ENCODE measurements at places on chromosomes 6 and 20.

DNA sequence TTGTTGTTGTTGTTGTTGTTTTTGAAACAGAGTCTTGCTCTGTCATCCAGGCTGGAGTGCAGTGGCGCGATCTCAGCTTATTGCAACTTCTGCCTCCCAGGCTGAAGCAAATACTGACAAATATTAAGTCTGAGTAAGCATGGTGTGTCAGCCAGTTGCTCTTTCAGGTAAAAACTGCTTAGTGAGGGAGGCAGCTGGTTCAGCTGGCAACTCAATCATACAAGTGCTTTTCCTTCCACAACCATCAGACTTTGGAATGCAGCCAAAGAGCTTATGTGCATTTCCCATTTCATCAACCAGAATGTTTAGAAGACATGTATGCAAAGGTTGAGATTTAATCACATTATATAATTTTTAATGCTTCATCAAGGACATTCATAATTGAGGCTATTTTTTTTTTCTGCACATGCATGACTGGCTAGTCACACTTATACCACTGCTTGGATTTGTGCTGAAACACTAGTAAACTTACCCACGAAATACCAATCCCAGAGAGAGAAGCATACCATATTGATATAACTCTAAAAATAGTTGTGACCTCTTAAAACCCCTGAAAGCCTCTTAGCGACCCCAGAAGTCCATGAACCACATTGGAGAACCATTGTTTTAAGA lies 56.0 kb downstream of the CLIC5 start:
- DNase-seq: peak; percentile 8

GRCh38 chr20:4413314-4414049 lies 308.2 kb upstream of the PRND start:
- no peak for DNase-seq

DNA sequence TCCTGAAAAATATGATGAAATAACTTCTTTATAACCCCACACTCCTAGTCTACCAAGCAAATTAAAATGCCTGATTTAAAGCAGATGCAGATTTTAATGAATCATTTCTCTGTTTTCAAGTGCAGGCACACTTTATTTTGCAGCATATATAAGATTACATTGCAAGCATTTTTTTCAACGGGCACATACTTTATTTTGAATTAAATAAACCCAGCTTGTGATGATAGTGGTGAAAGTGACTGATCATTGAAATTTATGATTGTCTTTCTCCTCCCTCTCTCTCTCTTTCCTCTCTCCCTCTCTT lies 12.2 kb upstream of the MOXD1 start:
- no peak for DNase-seq

DNA sequence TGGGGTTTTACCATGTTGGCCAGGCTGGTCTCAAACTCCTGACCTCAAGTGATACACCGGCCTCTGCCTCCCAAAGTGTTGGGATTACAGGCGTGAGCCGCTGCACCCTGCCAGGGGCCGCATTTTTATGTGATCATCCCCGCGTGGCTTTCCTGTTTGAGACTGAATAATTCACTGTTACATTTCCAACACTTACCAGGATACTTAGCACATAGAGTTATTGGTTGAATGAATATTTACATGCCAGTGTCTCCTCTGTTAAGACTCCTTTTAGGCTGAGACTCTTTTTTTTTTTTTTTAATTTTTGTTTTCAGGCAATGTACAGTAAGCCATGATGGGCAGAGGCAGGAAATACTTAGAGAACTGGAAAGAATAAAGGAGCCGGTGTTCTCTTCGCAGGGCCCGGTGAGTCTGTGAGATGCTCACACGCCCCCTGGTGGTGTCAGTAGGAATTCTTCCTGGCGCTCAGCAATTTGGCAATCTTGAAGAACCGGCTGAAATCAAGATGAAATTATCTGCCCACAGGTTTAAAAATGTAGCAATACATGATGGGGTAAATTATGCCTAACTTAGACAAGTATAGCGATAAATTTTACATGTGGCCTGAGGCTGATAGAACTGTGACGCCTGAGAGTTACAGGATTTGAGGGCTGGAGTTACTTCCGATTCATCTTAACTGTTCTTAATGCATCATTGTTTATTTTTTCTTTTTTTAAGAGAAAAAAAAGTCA lies 7.6 kb upstream of the RNF114 start:
- peak; percentile 80 for DNase-seq

DNA sequence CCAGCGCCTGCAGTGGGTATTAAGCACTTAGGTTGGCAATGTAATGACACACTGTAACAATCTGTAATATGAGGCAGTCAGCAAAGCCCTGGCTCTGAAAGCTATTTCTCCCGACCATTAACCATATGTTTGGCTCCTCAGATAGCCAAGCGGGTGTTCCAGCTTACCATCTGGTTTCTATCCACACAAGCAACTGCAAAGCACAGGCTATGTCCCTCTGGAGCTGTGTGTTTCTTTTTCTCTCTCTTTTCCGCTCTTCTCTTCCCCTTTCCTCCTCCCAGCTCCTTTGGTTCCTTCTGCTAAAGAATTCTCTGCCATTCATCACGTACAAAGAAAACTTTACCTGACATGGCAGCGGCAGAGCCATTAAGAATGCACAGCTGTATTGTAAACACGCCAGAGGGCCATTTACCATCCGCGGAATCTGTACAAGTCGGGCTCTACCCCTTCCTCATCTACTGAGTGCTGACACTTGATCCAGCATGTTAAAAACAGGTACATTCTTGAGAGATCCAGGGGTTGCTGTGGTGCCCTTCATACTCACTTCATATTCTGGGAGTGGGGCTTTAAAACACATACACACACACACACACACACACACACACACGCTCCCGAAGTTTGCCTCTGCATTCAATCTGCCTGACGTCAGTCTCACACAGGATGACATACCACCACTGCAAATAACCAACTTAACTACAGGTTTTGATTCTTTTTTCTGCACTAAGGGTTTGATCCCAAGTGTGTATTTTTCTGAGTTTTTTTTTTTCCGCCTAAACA lies 77.2 kb downstream of the BACH2 start:
- no peak for DNase-seq

DNA sequence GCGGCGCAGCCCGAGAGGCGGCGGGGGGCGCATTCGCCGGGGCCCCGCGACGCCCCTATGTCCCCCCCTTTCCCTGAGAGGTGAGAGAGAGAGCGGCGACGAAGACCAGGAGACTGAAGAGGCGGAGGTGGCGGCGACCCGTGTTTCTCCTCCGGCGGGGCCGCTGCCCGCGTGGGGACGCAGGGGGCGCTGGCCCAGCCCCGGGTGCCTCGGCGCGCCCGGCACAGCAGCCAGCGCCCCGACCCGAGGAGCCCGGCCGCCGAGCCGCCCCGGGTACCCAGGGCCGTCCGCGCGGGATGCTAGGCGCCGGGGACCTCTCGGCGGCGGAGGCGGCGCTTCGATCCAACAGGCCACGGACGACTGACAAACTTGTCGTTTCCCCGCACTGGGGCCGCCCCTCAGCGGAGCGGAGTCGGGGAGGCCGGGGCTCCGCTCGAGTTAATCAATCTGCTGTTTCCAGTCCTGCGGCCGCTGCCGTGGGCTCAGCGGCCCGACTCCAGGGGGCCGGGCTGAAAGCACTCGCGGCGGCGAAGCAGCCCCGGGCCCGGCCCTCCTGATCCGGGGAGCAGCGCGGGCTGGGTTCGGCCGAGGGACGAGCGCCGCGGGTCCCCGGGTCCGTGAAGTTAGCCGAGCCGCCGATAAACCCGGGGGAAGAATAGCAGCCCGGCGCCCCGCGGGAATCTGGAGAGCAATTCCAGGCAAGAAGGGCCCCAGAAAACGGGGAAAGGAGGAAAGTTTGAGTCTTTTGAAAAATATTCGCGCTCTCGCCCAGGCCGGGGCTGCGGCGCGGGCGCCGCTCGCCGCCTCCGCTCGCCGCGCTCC lies 631 bp downstream of the MDGA1 start:
- DNase-seq: no peak

DNA sequence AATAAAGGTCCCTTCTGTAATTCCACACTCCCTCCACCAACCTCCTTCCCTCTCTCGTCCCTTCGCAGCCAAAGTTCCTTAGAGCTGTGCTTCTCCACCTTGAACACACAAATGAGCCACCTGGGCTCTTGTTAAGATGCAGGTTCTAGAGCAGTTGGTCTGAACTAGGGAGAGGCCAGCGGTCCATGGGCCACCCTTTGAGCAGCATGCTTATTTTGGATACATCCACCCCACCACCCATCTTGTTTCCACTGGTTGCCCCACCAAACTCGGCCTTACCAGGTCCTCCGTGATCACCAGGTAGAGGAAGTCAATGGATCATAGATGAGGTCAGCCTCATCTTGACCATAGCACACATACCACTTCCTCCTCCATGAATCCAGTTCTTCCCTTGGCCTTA lies 7.3 kb upstream of the BPIFA2 start:
- no peak for DNase-seq

DNA sequence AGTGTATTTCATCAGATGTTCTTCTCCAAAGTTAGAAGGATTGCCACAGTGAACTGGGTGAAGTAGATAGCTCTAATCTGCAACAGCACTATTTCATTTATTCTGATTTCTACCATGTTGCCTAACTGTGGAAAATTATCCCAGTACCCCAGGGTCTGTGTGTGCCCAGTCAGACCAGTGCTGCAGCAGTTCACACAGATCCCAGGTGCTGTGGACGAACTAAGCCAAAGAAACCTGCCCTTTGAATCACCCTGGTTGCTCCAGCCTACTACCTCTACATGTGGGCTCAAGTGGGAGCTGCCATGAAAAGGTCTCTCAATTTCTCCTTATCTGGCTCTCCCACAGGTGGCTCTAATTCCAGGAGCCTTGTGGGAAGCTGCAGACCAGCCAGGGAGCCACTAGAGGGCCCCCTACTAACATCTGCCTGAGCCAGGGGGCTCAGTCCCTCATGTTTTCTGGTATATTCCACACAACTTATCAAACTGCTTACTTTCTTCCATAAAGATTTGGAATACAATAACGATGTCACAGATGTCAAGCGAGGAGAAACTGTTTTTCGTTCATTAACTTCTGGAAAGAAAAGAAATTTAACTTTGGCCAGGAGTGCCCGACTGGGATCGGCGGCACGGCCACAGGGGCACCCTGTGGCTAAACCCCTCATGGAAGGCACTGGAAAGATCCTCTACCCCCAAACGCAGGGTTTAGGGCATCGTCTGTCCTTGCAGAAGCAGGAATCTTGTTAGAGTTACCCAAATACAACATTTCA lies 31.6 kb upstream of the LY86 start:
- peak; percentile 49 for DNase-seq

GRCh38 chr6:125987026-125987617 lies 782 bp downstream of the TRMT11 start:
- no peak for DNase-seq

DNA sequence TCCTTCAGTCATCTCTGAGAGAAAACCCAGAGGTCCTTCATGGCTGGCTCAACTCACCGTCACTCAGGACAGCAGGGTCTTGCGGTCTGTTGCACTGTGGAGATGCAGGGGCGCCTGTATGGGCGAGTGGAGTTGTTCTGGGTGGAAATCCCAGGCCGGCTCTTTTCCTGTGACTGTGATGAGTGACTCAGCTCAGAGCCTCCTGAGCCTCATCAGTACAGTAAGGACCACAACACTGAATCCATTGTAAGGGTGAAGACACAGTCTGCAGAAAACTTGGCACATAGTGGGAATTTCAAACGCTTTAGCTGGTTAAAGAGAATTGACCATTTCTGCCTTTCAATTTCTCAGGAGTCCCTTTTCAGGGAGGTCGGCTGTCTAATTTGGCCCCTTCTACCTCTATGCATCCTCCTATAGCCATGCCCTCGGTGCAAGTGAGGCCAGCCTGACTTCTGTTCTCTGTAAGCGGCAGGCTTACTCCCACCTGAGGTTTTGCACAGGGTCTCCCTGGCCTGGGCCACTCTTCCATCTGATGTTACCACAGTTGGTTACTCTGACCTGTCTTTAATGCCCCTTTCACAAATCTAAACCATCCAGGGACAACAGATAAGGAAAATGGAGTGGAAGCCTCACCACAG lies 35.5 kb upstream of the TBXT start:
- no peak for DNase-seq

GRCh38 chr6:170153436-170154319 lies 137.2 kb downstream of the DLL1 start:
- DNase-seq: no peak

DNA sequence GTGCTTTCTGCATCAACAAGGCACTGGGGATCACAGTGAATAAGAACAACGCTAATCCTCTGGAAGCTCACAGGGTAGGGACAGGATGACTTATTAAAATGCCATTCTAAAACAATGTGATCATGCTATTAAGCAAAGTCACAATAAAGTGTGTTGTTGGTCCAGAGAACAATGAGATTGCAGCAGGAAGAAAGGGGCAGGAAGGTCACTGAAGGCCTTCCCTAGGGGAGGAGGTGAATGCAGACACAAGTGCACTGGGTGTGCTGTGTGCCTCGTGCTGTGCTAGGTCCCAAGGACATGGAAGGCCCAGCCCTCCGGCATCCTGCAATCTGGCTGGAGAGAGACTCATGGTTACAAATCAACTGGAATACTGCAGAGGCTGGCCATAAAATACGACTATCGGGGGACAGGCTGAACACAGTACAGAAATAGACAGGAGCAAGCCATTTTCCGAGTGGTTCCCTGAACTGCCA lies 55.7 kb downstream of the LYRM4 start:
- DNase-seq: no peak

- DNase-seq: no peak
Measured at GRCh38 chr6:40287296-40287850, 299.8 kb downstream of the LRFN2 start.

GRCh38 chr20:51654495-51654894 lies 112.0 kb upstream of the NFATC2 start:
- no peak for DNase-seq

- DNase-seq: no peak
Measured at GRCh38 chr20:33664085-33664761, 2.1 kb downstream of the C20orf144 start.

- DNase-seq: no peak
Measured at GRCh38 chr6:112206110-112206458, 48.3 kb downstream of the LAMA4 start.

DNA sequence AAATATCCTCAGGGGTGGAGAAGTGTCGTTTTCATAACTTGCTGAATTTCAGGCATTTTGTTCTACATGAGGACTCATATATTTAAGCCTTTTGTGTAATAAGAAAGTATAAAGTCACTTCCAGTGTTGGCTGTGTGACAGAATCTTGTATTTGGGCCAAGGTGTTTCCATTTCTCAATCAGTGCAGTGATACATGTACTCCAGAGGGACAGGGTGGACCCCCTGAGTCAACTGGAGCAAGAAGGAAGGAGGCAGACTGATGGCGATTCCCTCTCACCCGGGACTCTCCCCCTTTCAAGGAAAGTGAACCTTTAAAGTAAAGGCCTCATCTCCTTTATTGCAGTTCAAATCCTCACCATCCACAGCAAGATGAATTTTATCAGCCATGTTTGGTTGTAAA lies 20.3 kb upstream of the MAPK13 start:
- DNase-seq: no peak

DNA sequence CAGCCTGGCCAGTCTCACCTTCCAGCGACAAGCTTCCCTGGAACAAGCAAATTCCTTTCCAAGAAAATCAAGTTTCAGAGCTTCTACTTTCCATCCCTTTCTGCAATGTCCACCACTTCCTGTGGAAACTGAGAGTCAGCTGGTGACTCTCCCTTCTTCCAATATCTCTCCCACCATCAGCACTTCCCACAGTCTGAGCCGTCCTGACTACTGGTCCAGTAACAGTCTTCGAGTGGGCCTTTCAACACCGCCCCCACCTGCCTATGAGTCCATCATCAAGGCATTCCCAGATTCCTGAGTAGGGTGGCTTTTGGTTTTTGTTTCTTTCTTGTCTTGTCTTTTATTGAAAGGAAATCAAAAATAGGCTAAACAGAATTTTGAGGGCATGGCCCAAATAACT lies 24.3 kb downstream of the MYCT1 start:
- DNase-seq: no peak

Measured in KG1 (cell line).